ENCODE measurements at places on chromosomes 1 and 21.

DNA sequence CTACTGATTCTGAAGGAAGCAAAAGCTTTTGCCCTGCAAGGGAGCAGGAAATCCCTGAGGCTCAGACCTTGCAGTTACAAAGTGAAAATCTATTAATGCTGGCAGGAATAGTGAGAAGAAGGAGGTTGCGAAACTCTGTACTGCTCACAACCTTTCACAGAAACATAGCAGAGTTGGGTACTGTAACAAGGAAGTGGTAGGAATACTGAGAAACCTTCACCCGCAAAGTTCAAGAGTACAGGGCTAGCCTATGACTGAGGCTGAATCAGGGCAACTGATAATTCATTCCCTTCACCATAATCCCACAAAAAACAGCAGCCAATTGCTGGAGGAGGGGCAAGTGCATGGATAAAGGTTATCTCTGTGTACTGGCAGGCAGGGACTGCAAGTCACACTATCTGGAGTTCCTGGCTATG is 23.9 kb upstream of the KCTD3 start:
- no peak for DNase-seq

DNA sequence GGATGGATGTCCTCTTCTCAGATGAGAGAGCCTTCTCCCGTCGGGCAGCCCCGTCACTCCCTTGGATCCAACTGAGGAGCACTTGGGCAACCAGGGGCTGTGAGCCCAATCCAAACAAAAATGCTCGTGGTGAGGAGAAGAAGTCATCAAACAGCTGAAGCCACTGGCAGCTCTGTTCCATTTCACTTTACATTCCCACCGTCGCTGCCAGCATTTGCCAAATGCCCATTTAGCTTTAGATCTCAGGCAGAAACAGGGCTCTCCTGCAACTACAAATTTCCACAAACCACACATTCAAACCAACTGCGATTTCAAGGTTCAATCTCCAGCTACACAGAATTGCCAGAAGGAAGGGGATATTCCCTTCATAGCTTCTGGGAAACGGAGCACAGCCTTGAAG is 634.6 kb downstream of the SMYD3 start:
- DNase-seq: no peak

DNA sequence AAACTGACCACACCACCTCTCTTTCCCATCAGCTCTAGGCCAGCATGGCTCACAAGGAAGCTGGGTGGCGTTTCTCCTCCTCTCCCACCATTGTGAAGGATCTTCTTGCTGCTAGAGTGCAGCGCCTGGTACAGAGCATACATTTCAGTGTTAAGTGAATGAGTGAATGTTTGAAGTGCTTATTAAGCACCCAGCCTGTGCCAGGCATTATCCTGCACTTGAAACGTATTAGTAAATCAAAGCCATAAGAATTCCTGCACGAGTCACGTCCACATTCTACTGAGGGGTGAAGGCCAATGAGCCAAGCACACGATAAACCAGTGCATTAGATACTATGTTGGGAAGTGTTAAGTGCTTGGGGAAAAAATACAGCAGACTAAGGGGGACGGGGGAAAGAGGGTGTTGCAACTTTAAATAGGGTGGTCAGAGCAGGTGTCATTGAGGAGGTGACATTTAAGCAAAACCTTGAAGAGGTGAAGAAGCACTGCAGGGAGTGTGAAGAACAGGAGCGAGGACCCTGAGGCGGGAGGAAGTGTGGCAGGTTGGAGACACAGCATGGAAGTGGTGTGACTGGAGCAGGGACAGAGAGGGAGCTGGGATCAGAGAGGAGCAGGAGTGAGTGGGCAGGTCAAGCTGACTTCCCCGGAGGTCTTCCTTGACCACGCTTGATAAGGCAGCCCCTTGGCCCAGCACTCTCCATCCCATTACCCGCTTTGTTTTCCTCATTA is 48.5 kb upstream of the LRRN2 start:
- DNase-seq: no peak

DNA sequence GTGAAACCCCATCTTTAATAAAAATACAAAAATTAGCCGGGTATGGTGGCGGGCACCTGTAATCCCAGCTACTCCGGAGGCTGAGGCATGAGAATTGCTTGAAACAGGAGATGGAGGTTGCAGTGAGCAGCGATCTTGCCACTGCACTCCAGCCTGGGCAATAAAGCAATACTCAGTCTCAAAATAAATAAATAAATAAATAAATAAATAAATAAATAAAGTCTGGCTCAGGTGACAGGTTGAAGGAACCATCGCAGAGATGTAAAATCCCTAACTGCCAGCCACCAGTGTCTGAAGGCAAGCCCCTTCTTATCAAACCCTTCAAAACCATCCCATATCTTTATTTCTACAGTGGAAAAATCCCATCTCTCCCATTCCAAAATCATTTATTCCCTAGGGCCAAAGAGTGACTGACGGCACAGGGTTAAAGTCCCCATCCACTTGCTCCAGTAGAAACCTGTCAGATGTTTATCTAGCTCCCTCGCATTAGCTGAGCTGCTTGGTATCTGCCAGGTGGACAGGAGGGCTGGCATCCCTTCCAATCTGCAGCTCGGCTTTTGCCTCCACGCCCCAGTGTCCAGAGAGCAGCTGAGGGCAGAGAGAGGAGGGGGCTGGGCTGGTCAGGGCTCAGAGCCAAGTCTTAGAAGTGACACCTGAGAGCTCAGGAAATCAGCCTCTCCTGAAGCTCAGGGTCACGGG is 5.0 kb downstream of the CSRP1 start:
- no peak for DNase-seq

- no peak for DNase-seq
Measured at GRCh38 chr1:83131692-83131955, 867.3 kb downstream of the TTLL7 start.

DNA sequence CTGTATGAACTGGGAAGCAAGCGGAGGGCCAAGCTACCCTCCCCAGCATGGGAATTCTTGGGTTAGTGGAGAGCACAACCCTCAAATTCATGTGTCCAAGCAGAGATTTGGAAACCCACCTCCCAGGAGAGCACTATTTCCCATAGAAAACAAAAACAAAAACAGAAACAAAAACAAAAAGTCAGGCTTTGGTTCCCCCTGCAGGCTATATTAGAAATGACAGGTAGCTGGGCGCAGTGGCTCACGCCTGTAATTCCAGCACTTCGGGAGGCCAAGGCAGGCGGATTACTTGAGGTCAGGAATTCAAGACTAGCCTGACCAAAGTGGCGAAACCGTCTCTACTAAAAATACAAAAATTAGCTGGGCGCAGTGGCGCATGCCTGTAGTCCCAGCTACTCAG is 10.8 kb downstream of the MINDY1 start:
- no peak for DNase-seq

GRCh38 chr1:46585312-46585938 is 18.6 kb downstream of the MKNK1 start:
- no peak for DNase-seq

DNA sequence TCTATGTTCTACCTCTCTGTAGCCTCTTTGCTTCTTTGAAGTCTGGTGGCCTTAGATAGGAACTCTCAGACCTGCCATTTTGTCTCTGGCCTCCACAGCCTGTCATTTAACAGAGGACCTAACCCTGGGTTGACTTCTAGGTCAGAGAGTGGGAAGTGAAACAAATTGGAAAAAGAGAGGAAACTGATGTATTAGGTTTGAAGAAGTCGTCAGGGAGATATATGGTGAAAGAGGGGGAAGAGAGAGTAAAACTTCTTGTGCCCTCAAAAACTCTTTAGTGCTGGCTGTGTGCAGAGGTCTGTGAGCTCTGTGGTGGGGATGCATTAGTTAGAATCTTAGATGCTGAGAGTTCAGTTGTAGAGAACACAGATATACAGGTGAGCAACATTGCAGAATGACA is 30.2 kb upstream of the CD1D start:
- no peak for DNase-seq

DNA sequence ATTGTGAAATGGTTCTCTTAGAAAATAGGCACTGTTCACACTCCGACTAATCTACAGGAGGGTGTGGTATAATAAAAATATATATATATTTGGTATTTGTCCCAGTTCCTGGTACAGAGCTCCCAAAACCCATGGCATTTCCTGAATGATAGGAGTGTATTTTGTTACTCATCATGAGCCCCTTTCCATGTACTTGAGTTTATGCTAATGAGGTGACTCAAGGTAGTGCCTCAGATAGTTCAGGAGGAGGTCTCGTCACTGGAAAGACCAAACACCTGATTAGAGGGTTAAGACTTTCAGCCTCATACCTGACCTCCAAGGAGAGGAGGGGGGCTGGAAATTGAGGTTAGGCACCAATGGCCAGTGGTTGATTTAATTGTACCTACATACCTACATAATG is 57.9 kb downstream of the TTC3 start:
- DNase-seq: no peak

DNA sequence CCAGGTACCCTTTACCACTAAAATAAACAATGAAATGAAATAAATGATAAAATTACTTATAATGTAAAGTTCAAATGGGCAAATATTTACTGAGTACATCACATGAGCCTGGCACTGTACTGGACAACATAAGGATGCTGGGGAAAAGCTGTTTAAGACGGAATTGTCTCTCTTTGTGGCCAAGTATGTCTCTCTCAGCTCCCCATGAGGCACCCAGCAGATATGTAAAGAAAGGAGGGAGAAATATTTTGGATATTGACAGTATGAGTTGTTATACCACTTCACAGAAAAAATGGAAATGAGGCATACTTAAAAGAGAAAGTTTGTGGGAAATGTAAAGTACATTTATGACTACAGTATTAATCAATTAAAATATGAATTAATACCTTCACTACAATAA is 1.0 kb upstream of the TNFSF4 start:
- DNase-seq: no peak

GRCh38 chr1:54273092-54273794 is 73.3 kb downstream of the MRPL37 start:
- no peak for DNase-seq

DNA sequence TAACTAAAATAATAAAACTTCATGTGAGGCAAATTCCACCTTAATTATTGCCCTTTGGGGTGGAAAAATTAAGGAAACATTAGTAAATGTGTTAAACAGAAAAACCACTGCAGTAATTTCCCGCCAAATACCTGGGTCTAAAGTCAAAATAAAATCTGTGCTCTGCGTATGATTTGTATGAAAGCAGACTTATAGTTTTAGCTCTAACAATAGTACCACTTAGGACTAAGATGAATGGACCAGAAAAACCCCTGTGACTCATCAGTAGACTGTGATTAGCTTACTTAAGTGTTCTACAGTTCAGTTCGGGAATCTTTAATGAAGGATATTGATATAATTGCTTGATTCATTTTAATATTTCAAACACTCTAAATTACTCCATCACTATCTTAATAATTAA is 23.3 kb upstream of the C1orf105 start:
- DNase-seq: no peak

DNA sequence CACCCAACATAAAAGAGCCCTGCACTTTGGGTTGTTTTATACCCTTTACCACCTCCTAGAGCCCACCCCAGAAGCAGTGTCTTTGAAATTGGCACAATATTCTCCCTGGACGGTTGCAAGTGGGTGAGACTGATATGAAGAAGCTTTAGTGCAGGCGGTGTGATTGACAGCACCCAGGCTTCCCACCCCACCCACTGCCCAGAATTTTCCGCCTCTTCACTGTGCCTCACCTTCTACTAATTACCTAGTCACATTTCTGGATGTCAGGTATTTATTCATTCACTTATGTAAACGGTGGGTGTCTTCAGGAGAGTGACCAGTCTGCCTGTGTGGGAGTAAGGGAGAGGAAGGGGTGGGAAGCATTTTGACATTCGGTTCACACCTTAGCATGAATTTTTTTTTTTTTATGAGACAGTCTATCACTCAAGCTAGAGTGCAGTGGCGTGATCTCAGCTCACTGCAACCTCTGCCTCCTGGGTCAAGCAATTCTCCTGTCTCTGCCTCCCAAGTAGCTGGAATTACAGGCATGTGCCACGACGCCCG is 1.7 kb upstream of the FAM89A start:
- DNase-seq: no peak

DNA sequence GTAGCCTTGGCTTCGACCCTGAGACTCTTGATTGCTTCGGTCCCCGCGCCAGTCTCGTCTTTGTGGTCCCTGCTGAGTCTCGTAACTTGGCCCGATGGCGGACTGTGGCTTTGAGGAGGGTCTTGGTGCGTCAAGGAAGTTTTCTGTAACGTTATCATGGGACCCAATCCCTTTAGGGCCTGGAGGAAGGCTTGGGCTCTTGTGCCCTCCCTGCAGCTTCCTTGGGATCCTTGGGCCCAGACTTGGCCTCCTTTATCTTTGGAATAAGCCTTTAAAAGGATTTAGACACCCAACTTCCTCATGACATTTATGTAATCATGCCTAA is 371 bp downstream of the ZMPSTE24 start:
- no peak for DNase-seq

DNA sequence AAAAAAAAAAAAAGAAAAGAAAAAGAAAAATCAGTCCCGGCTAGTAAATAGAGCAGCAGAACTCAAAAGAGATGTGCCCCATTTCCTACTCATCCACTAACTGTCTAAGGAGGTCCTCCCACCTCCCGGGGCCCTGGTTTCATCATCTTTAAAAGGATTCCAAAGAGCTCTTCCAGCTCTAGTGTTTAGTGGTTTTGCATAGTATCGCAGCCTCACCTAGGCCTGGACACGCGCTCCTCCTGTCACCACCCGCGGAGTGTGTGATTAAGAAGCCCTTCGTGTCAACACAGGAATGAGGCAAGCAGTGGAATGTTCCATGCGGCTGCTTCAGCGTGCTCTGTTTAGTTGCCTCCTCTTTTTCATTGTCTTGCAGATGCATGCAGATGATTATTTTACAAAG is 49.0 kb downstream of the LBR start:
- no peak for DNase-seq

DNA sequence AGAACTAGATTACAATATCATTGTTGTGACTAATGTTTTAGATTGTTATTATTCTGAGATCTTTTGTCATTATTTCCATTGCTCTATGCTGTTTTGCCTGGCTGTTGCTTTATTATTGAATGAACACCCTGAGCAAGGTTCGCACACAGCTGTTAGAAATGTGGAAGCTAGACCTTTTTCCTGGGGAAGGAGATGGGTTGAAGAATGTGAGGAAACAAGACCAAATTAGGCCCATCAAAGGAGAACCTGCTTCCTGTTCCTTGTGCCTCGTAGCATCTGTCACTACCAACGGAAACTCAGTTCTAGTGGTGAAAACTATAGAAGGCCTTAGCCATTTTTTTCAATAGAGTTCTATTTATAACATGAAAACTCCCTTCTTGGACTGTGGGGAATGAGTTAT is 68.7 kb downstream of the RGL1 start:
- no peak for DNase-seq

DNA sequence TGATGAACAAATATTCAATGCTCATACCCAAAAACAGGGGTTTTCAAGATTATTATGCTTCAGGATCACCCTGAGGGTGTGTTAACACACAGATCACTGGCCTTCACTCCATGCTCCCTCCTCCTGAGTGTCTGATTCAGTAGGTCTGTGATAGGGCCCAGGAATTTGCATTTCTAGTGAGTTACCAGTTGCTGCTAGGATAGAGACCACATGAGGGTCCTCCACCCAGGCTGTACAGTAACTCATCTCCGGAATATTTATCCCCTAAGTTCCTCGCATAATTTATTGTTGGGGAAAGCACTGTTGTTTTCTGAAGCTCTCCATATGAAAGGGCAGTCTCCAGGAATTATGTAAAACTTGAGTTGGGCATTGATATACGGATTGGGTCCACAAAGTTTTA is 1106.6 kb upstream of the B3GALT2 start:
- no peak for DNase-seq

Measured in stimulated activated CD8-positive, alpha-beta memory T cell treated with anti-CD3 and anti-CD28 coated beads, Interleukin-12 subunit alpha, Interleukin-12 subunit beta, amount 100 ng/mL, for 4 hours (primary cell).